Stimulated activated CD8-positive, alpha-beta memory T cell treated with anti-CD3 and anti-CD28 coated beads, Interleukin-4, amount 100 ng/mL, for 1 hour (primary cell): ENCODE measurements at places on chromosomes 5 and 9.

GRCh38 chr5:3671337-3671736 is 75.7 kb downstream of the IRX1 start:
- no peak for DNase-seq

- no peak for DNase-seq
Observed at GRCh38 chr9:33818847-33819500, 2.0 kb downstream of the UBE2R2 start.

DNA sequence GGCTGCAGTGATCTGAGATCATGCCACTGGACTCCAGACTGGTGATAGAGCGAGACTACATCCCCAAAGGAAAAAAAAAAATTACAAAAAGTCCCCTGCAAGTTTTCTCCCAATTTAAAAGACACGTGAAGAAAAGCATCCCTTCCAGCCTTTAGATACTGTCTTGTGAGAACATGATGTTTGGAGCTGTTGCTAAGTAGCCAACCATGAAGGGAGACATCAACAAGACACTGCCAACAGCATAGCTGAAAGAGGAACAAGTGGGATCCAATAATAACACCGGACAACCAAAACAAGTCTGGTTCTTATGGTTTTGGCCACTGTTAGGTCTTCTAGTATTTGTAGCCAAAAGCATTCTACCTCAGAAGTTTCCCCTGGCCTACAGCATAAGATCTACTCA is 118.9 kb upstream of the CCDC180 start:
- DNase-seq, result no peak

DNA sequence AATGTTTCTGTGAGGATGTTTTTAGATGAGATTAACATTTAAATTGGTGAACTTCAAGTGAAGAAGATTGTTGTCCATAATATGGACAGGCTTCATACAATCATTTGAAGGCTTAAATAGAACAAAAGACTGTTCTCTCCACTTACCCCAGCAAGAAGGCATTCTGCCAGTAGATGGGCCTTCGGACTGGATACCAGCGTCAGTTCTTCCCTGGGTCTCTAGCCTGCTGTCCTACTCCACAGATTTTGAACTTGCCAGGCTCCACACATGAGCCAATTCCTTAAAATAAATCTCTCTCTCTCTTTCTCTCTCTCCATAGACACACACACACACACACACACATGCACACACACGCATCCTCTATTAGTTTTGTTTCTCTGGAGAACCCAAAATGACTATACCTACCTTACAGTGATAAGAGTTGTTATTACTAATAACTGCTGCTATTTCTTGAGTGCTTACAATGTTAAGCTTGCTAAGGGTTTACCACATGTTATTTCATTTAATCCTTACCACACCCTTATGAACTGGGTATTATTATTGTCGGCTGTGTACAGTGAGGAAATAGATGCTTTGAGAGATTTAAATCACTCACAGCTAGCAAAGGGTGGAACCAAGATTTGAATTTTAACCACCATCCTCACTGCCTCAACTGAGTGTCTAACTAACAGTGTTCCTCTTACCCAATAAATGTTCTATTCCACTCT is 19.8 kb upstream of the IQGAP2 start:
- DNase-seq, result no peak

- no peak for DNase-seq
Observed at GRCh38 chr5:88659529-88660263, 223.3 kb downstream of the MEF2C start.

DNA sequence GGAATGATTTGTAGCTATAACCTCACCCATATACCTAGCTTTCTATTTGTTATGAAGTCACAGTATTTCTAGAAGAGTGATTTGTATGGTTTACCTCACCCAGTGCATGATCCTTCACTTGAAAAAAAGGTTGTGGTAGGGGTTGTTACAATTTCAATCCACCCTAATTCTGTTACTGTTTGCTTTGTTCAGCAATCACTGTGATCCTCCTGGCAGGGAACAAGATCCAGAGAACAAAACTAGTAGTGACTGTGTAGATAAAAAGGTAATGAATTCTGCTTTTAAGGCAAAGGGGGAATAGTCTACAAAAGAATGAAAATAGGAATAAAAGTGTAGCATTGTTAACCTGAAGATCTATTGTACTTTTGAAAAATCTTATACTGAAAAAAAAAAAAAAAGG is 191.3 kb upstream of the SH3GL2 start:
- no peak for DNase-seq

DNA sequence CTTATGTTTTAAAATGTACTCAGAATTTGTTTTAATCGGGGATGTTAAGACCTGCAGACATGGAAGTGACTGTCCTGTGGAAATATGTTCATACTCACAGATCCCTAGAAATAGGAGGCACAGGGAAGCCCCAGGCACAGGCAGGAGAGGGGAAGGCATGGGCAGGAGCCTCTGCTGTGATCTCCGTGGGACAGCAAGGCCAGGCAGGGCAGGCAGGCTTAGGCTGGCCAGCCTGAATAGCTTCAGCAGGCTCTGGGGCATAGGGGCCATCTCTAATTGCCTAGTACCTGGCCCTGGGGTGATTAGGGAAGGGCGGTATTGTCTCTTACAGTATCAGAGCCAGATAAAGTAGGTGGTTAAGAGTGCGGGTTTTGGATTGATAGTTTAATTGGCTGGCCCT is 59.8 kb upstream of the PLEKHG4B start:
- no peak for DNase-seq
